ENCODE measurements at places on chromosomes 2 and 18.
A peak's percentile ranks its signal among the peaks of the same experiment; 100 is the strongest.

- no peak for DNase-seq
Measured at GRCh38 chr2:222452422-222452950, 28.1 kb downstream of the SGPP2 start.

- no peak for DNase-seq
Measured at GRCh38 chr2:32502941-32503340, 124.9 kb upstream of the TTC27 start.

DNA sequence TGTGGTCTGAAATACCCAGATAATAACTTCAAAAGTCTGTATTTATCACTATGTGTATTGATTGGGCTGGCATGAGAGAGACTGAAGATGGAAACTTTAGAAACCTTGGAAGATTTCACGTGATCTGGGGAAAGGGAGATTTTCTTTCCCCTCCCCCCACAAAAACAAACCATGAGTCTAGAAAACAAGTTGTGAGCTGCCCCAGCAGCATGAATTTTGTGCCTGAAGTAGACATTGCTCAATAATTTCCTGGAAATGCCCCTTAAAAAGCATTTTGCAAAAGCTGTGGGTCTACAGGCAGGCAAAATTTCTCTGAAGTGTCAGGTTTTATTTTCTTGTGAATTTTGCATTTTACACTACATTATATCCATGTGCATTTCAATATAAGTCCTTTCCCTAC is 101.8 kb downstream of the ETAA1 start:
- DNase-seq = no peak

DNA sequence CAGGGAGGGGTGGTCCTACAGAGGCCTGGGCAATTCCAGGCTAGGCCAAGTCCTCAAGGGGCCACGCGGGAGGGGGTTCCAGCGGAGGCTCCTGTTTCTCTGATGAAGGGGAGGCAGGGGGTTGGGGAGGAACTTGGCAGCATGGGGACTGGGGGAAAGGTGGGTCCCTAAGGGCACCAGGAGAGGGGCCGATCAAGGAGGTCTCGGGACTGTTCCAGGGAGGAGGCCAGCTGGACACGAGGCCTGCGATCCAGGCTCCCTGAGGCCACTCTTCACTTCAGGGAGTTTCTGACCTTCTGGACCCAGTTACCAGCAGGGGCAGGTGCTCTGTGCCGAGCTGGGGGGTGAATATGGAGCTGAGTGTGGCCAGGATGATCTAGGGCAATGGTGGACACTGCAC is 71.5 kb downstream of the ASB1 start:
- no peak for DNase-seq

GRCh38 chr18:9782073-9782857 is 74.2 kb downstream of the RAB31 start:
- DNase-seq = peak; percentile 48

DNA sequence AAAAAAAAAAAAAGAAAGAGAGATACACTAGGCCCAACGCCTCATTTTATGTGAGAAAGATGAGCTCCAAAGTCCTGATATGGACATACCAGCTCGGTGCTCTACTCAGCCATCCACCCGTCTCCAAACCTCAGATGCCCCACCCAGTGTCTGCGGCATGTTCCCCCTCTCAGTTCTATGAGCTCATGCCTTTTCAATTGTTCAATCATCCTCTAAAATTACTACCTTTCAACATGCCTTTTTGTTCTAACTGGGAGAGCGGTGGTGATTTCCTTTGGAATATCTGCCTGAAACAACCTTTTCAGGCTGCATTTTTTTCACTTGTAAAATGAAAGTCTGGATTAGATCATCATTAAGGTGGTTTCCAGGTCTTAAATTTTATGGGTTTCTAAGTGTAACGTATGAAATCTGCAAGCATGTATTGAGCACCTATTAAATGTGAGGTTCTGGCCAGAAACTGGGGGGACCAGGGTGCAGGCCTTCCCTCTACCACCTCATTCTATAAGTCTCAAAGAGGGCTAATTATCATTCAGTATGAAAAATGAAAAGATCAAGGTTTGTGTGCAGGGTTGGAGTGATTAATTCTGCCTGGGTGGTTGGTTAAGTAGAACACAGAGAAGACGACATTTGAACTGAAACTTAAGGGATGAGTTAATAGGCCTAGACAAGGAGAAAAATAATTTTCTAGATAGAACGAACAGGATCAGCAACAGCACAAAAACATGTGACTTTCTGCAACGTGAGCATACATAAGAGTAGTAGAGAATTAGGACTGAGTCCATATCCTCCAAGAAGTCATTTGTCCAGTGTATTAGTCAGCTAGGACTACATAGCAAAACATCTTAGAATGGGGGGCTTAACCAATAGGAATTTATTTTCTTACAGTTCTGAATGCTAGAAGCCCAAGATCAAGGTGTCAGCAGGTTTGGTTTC is 87.4 kb upstream of the GLS start:
- DNase-seq = no peak

DNA sequence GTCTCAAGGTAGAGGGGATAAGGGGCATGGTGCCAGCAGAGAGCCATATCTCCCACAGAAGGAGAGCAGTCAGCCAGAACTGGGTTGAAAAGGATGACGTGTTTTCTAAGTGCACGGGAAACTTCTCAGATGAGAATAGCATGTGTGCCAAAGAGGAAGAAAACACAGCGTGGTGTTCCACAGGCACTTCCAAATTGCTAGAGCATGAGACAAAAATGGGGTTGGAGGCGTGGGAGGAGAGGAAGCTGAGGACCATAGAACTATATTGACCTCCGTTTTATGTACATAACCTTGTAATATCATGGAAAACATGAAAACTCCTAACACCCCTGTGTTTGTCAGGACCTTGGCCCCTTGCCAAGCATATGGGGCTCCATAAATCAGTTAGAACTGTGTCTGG is 682.7 kb upstream of the RAB6C start:
- DNase-seq = no peak

GRCh38 chr2:110768591-110768990 is 36.2 kb downstream of the ACOXL start:
- no peak for DNase-seq

GRCh38 chr2:136361521-136361920 is 243.6 kb upstream of the CXCR4 start:
- DNase-seq = no peak

DNA sequence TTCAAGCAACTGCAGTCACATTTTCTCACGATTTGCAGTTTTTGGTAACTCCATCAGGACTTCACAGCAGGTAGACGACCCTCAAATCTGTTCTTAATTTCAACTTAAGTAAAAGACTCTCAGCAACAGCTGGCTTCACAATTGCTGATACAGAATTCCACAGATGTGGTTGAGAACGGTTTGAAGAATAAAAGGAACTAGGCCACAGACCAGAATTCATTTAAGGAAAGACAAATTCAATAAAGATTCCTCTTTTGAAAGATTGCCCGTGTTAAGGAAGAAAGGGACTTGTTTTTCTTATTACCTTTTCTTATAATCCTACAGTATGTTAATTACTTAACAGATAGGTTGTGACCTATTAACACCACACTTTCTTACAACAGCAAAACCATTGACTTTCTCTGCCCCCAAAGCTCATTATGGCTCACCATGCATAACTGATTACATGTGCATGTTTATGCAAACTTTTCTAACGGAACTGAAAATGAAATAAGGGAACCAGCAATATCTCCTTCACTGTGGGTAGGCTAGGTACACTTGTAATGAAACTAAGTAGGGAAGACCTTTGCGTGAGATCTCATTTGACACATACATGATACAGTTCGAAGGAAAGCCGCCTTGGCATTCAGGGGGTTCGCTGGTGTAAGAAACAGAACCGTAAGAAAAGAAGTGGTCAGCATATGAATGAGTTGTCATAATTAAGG is 4.7 kb upstream of the ZNF516 start:
- no peak for DNase-seq

DNA sequence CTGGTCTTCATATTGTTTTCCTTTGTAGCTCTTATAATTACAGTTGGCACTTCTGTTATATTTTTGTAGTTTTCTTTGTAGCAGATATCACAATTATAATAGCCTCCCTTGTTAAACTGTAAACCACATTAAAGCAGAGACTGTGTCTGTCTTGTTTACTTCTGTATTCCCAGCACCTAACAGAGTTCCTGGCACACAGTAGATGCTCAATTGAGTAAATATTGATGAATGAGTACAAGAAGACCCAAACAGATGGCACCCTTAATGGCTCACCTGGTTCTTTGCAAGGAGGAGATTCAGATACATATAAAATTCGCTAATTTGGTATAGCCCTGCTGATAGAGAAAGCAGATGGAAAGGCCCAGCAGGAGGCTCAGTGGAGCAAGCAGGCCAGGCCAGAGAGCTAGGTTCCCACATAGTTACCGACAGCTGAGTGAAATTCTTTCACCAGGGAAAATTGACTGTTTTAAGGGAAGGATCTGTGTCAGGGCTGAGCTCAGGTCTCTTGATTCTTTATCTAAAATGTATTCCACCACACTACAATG is 120.1 kb downstream of the NUP35 start:
- no peak for DNase-seq

- DNase-seq = no peak
Measured at GRCh38 chr2:175152242-175152641, 15.8 kb downstream of the ATF2 start.

DNA sequence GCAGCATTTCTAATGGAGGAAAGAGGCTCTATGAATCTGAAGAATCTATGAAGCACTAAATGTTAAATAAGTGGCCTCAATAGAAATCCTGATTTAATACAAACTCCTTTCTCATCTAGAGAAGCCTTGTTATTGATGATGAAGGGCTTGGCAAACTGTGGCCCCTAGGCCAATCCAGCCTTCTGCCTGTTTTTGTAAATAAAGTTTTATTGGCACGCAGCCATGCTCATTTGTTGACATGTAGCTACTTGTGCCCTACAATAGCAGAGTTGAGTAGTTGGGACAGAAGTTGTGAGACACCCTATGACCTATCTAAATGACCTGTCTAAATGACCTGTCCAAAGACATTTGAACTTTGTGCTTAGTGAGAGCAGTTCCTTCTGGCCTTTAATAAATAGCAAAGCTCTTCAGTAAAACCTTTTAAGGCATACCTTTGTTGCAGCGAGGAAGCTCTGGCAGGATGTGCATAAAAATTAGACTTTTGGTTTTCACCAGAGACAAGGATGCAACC is 484.4 kb upstream of the SPRED2 start:
- DNase-seq = no peak

DNA sequence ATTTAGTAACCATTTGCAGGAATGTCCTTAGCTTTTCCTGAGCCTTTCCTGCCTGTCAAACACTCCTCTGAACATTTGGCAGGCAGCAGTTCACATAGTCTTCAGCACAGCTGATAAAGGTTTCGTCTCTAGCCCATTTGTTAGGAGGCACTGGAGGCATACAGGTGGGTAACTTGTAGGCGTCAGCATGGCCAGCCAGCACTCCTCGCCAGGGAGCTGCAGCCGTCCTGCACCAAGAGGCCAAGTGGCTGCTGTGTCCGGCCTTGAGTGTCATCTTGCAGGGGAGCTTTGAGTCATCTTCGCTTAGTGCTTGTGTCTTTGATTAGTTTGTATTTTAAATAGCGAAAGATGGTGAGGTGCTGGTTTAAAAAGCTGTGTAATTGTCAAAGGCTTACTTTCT is 120.3 kb upstream of the NFATC1 start:
- DNase-seq = no peak

DNA sequence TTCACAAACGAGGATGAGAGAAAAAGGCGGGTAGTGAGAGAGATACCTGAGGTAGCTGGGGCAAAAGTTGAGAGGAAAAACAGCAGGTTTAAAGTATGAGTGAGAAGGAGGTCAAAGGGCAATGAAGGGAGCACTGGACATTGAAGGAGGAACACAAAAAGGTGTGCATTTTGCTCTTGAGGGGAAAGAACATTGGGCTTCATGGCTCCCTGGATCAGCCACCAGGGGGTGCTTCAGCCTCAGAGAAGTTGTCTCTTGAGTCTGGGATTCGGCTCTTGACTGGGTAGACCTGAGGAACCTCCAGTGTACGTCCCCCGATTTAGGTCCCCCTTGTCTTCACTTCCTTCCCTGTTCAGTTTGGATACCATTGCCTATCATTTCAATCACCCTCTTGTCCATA is 128.5 kb downstream of the RAPGEF4 start:
- DNase-seq = no peak
